ENCODE measurements at places on chromosomes 7 and 10. TPM values are rescaled to one million over a fixed set of nuclear protein-coding genes. Genes with fewer than 3 reads are reported as not detected.

Gene PRF1
- not detected for total RNA-seq

Gene VAX1
- not detected for total RNA-seq

- no peak for DNase-seq
These were observed 127.5 kb downstream of the WDR37 start for GRCh38 chr10:1183701-1184100.

DNA sequence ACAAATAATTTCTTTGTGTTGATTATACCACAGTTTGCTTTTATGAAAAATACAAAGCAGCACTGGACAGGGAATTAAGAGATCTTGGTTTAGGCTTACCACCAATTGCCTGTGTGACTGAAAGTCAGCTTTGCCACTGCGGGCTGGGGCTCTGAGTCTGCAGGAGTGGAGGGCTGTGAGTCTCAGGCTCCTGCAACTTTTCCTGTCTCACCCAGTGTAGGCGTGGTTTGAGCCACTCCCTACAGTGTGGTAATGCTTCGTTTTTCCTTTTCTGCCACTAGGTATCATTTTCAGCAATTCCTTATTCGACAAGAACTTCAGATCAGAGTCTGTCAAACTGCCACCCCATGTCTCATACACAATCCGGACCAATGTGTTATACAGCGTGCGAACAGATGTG is 180.6 kb downstream of the ABCA13 start:
- no peak for DNase-seq

GRCh38 chr7:80098795-80099194 is 35.8 kb upstream of the GNAI1 start:
- DNase-seq: no peak

DNA sequence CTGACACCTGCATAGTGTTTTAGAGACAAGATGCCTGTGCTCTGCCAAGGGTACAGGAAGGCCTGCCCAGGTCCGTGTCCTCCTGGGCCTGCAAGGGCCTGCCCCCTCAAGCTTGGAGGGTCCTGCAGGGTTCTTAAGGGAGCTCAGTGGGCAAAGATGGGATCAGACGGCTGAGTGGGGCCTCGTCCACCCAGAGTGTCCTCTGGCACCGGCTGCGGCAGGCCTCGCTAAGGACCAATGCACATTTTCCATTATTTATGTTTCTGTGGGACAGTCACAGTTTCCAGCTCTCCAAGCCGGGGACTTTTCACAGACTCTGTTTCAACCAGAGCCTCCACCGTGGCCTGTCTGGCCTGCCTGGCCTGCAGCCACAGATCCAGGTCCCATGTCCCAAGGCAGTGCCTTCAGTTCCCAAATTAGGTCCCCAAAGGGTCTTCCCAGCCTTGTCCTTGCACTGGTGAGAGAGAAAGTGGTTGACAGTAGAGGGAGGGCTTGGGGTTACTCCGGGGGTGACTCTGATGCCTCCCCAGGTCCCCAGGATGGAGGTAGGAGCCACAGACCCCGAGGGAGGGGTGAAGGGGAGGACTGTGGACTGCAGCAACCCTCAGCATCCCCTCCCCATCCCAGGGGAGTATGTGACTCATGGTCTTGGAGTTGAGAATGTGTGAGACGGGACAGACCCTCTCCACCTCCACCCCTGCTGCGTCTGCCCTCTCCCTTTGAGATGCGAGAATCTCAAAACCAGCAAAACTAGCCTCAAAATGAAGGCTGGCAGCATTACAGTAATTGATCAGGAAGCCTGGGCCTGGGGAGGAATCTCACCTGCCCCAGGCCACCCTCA is 14.8 kb downstream of the MYL10 start:
- no peak for DNase-seq

DNA sequence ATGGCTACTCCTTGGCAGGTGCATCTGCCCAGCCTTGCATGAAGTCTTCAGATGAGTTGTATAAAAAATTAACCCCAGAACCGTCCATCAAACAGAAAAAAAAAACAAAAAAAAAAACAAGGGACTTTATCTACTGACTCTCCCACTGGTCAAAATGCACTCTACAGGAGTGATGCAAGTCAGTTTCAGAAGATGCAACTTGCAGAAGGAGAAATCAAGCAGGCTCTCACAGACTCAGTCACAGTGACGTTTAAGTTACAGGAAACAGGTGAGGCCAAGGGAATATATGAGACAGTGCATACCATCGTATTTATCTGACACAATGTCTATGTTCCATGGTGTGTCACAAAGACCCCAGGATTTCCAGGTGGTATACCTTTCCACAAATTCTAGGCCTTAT is 17.5 kb upstream of the PRPS1L1 start:
- DNase-seq: no peak

GRCh38 chr7:24169077-24169624 is 114.8 kb upstream of the NPY start:
- DNase-seq: no peak
